Spinal cord (tissue), 10 donors: ENCODE measurements at places on chromosomes 12 and 14. TPM values are rescaled to one million over a fixed set of nuclear protein-coding genes. Genes with fewer than 3 reads are reported as not detected.

DNA sequence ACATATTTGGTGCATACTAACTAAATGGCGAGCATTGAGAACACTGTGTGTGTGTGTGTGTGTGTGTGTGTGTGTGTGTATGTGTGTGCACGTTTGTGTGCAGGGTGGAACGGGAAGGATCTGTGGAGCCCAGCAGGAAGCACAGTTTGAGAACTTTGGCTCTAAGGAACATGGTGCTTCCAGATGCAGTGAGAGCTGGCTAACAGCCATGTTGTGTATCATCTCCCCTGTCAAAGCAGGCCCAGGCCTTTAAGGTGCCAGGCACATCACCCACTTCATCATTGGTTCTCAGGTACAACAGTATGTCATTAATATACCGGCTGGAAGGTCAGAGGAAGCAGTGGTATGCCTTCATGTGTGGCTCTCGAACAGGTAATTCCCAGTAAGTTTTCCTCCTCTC is 72.5 kb downstream of the SLC8A3 start:
- H3K4me3 ChIP-seq: no peak overlapping the region
- H3K27me3 ChIP-seq: no peaks in the 10 kb centered on the region
- H3K27ac ChIP-seq: no peak overlapping the region
- no peaks in the 10 kb centered on the region for H3K4me1 ChIP-seq

- DNase-seq: no peak
- H3K4me3 ChIP-seq: no peak overlapping the region
- H3K4me1 ChIP-seq: no peaks in the 10 kb centered on the region
- no peaks in the 10 kb centered on the region for H3K36me3 ChIP-seq
- no peaks in the 10 kb centered on the region for H3K27me3 ChIP-seq
- no peak overlapping the region for H3K27ac ChIP-seq
Observed at GRCh38 chr14:95770777-95771176, 56.9 kb upstream of the TCL1A start.

- H3K4me1 ChIP-seq: no peaks in the 10 kb centered on the region
- H3K4me3 ChIP-seq: no peak overlapping the region
- H3K27me3 ChIP-seq: no peaks in the 10 kb centered on the region
- H3K27ac ChIP-seq: no peak overlapping the region
- no peaks in the 10 kb centered on the region for H3K36me3 ChIP-seq
Observed at GRCh38 chr14:71620401-71620800, 311.8 kb upstream of the RGS6 start.

GRCh38 chr12:4958697-4959375 is 49.1 kb downstream of the KCNA1 start:
- no peak for DNase-seq
- H3K27ac ChIP-seq: no peak overlapping the region
- peaks cover 15% of the 10 kb centered on the region for H3K4me1 ChIP-seq
- H3K4me3 ChIP-seq: no peak overlapping the region

DNA sequence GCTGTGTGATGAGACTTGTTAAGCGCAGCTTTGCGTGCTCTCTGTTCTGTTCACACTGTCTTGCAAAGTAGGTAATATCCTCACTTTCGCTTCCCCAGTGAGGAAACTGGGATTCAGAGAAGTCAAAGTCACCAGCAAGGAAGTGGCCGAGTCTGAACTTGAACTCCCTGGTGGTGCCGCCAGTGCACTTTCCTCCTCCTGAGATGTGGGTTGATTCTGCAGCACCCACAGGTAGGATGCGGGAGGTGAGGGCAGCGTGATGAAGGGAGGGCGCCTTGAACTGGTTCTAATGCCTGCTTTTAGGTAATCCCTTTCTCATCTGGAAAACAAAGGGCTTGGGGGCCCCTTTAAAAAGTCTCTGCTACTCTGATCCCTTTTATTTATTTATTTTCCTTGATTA is 54.9 kb upstream of the IGF1 start:
- no peaks in the 10 kb centered on the region for H3K4me1 ChIP-seq
- no peaks in the 10 kb centered on the region for H3K36me3 ChIP-seq
- H3K27me3 ChIP-seq: no peaks in the 10 kb centered on the region

GPD1 gene
- total RNA-seq: 19.5 TPM

KRT77 gene
- total RNA-seq: 0.06 TPM

PYM1 gene
- 31.5 TPM for total RNA-seq
